ENCODE measurements at places on chromosomes 16 and 17.

DNA sequence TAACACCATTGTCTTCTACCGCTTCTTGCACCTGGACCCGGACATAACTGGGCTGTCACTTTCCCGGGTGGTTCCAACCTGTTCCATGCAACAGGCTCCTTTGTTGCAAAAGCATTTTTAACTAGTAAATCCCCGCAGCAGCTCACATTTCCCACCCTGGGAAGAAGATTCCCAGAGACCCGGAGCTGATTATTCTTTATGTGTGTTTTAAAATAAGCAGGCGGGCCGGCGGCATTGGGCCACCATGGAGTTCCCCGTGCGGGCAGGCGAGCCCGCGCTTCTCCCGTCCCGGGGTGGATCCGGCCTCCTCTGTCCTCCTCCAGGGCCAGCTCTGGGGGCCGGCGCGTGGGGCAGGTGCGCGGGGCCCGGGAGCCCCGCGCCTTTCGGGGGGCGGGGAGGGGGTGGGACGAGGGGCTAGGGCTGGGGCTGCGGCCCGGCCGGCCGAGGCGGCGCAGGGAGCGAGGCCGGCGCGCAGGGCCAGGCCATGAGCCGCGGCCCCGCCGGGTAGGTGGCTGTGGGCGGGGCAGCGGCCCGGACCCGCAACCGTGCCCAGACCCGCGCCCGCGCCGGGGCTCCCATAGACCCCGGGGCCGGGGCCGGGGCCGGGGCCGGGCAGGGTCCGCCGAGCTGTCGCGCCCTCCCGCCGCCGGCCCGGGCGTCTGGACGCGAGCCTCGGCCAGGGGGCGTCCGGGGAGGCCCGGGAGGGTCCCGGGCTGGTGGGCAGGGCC is 1.7 kb downstream of the CRAMP1 start:
- no peak for DNase-seq

DNA sequence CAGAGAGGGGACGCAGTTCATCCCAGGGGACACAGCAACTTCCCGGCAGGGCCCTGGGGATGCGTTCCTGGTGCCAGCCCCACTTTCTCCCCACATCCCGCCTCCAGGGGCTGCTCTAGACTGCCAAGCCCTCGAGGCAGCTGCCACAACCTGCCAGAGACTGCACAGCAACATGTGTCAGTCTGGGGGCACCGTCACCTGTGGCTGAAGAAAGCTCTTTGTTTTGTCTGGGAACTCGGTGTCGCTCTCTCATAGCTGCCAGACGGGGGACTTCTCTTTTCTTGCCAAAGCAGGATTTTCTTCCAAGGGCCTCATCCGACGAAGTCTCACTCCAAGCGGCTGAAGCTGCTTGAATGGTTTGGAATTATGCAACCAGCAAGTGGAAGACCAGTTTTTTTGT is 43.7 kb downstream of the COTL1 start:
- DNase-seq: no peak

DNA sequence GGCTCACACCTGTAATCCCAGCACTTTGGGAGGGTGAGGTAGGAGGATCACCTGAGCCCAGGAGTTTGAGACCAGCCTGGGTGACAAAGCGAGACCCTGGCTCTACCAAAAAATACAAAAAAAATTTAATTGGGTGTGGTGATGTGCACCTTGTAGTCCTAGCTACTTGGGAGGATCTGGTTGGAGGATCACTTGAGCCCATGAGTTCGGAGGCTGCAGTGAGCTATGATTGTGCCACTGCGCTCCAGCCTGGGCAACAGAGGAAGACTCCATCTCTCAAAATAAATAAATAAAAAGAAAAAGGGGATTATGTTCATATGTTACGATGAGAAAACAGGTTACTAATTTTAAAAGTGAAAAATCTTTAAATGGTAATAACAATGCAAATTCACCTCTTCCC is 996 bp downstream of the MLKL start:
- DNase-seq: no peak

DNA sequence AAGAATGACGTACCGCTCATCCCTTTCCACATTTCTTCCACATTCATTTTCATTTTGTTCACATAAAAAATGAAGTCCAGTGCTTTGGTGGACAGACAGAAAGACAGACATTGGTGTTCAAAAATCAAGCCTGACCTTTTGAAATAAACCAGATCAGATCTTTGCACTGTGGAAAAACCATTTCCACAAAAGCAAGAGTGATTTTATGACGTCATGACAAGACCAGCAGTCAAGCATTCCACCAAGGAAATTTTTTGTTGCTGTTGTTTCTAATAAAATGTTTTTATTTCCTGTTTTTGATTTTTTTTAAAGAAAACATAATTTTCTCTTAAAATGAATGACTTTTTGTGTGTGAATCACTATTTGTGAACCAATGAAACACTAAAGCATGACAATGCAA is 350.0 kb downstream of the KCNJ2 start:
- DNase-seq: no peak

GRCh38 chr16:13138528-13138927 is 237.1 kb downstream of the SHISA9 start:
- no peak for DNase-seq

- no peak for DNase-seq
Observed at GRCh38 chr16:3759736-3760135, 42.4 kb upstream of the TRAP1 start.

DNA sequence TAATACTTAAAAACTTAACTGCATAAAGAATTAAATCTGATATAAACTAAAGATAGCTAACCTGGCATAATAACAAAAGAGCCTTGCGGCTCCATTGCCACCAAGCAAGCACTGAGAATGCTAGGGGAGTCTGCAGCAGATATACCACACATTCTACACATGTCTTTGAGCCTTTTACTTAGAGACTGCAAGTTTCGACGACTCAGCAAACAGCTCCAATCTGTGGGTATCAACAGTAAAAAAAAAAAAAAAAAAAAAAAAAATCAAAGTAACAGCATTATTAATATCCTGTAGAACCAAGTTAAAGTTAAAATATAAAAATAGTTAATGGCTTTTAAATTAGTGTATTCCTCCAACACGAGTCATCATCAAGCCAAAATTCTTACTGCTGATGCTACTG is 27.8 kb upstream of the INTS2 start:
- DNase-seq: no peak

DNA sequence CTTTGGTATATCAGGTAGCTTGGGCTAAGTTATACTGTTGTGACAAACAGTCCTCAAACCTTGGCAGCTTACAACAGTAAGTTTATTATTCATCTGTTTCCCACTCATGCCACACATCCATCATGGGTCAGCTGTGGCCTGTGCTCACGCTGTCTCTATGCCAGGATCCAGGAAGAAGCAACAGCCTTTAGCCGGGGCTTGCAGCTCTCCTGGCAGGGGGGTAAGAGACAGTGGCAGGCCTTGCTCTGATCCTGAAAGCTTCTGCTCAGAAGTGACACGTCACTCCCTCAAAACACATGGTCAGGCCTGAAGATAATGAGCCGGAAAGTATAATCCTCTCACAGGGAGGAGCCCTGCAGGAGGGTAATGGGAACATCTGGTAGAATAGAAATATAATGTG is 377.6 kb downstream of the CPPED1 start:
- no peak for DNase-seq

GRCh38 chr17:542943-543342 is 171.7 kb downstream of the VPS53 start:
- DNase-seq: no peak

GRCh38 chr17:5861246-5861645 is 208.9 kb upstream of the WSCD1 start:
- no peak for DNase-seq

DNA sequence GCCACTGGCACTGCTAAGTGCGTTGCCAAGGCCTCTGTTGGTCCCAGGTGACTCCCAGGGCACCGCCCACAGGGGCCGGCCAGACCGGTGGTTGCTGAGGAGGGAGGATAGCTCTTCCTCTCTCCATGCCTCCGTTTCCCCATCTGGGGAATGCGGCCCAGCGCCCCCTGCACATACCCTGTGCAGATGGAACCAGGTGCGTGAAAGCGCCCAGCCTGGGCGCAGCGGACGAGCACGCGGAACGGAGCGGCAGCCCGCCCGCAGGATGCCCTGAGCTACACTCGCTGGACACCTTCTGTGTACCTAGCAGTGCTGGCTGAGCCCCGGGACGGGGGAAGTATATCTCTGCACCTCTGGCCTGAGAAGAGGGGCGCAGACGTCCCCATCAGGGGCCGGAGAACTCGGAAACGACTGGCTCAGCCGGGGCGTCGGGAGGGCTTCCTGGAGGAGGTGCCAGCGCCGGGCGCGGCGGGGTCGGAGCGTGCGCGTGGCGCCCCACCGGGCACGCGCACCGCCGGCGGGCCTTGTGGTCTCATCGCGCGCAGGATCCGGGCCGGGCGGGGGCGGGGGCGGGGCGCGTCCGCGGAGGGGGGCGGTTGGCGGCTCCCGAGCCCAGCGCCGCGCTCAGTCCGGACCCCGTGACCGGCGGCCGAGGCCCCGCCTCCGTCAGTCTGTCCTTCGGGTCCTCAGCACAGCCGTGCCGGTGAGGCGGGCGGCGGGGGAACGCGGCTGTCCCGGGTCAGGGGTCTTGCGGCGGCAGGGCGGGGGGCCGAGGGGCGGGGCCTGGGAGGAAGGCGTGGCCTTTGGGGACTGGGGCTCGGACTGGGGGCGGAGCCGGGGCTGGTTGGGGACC is at the start of the genes CCDC78 and HAGHL:
Gene CCDC78, minus strand, starts transcription at position 6 of the 853 bp plus-strand sequence. CDS start 76 bp downstream, outside the sequence.
Gene HAGHL, plus strand, starts transcription at position 669 of the 853 bp plus-strand sequence. CDS start 404 bp downstream, outside the sequence.
- no peak for DNase-seq

GRCh38 chr17:1120596-1121441 is 59.0 kb downstream of the ABR start:
- no peak for DNase-seq

GRCh38 chr16:27461483-27462171 is 59.7 kb downstream of the IL21R start:
- no peak for DNase-seq

- no peak for DNase-seq
Observed at GRCh38 chr16:90002759-90003158, 16.5 kb downstream of the DBNDD1 start.

- no peak for DNase-seq
Observed at GRCh38 chr17:78925662-78926555, 722 bp upstream of the TIMP2 start.
